ENCODE measurements at places on chromosomes 6 and 20. TPM values are rescaled to one million over a fixed set of nuclear protein-coding genes. Genes with fewer than 3 reads are reported as not detected.
A peak's percentile ranks its signal among the peaks of the same experiment; 100 is the strongest.

SLC22A1 gene
- 1.7 TPM for polyA plus RNA-seq

DNA sequence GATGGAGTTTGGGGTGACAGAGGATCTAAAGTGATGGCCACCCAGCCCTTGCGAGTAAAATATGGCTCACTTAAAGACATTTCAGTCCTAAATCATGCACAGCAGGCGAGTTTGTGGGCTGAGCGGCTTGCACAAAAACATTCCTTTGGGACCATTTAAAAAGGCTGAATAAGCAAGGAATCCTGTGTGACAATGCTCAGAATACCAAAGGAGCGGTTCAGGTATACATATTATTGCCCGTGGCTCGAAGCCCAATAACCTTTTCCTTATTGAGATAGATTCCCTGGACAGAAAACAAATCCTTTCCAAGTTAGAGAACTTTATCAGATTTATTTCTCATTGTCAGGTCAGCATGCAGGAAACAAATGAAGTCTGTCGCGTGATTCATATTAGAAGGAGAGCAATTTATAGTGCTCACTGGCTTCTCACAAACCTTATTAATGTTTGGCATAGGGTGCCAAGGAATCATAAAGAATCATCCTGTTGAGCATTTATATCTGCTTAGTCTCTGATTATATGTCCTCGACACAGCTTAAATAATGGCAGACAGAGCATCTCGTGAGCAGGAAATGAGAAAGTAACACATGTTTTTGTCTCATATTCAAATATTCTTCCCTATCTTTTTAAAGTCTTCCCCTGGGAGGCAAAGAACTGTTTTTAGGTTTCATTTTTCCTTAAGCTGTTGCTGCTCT lies 121.3 kb downstream of the TRMT11 start:
- H3K27me3 ChIP-seq, result no peaks in the 10 kb centered on the region
- no peak overlapping the region for H3K4me3 ChIP-seq
- no peaks in the 10 kb centered on the region for H3K4me1 ChIP-seq

GRCh38 chr6:38522322-38522721 lies 117.4 kb downstream of the BTBD9 start:
- DNase-seq, result no peak
- no peak overlapping the region for H3K4me3 ChIP-seq
- no peaks in the 10 kb centered on the region for H3K27me3 ChIP-seq

DNA sequence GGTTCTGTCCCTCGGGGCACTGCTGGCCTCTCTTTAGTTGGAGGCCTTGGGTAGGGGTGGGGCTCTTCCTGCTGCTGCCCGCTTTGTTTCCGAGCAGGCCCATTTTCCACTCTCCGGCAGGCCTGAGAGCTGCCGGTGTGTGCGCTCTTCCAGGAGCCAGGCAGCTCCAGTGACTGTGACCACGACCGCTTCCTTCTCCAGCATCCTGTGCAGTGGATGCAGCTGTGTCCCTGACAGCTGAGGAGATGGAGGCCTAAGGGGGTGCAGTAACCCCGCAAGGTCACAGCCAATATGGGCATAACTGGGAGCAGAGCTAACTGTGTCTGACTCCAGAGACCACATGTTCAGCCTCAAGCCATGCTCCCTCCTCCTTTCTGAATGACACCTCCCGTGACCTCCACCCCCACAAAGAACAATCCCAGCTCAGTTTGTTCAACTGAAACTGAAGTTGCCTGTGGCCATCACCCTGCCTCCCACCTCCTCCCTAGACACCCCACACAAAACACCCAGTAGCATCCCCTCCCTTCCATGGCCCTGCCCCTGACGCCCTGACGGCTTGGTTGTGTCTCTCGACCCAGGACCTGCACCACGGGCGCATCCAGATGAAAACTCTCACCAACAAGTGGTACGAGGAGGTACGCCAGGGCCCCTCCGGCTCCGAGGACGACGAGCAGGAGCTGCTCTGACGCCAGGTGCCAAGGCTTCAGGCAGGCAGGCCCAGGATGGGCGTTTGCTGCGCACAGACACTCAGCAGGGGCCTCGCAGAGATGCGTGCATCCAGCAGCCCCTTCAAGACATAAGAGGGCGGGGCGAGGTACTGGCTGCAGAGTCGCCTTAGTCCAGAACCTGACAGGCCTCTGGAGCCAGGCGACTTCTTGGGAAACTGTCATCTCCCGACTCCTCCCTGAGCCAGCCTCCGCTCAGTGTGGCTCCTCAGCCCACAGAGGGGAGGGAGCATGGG lies 27.8 kb downstream of the SPATA2 start:
- DNase-seq, result no peak
- no peak overlapping the region for H3K4me3 ChIP-seq
- no peaks in the 10 kb centered on the region for H3K27me3 ChIP-seq
- peak overlapping the region; percentile 37 for H3K27ac ChIP-seq

GRCh38 chr6:142872376-142872775 lies 72.6 kb downstream of the HIVEP2 start:
- DNase-seq, result no peak
- H3K36me3 ChIP-seq, result peaks cover 2% of the 10 kb centered on the region

DNA sequence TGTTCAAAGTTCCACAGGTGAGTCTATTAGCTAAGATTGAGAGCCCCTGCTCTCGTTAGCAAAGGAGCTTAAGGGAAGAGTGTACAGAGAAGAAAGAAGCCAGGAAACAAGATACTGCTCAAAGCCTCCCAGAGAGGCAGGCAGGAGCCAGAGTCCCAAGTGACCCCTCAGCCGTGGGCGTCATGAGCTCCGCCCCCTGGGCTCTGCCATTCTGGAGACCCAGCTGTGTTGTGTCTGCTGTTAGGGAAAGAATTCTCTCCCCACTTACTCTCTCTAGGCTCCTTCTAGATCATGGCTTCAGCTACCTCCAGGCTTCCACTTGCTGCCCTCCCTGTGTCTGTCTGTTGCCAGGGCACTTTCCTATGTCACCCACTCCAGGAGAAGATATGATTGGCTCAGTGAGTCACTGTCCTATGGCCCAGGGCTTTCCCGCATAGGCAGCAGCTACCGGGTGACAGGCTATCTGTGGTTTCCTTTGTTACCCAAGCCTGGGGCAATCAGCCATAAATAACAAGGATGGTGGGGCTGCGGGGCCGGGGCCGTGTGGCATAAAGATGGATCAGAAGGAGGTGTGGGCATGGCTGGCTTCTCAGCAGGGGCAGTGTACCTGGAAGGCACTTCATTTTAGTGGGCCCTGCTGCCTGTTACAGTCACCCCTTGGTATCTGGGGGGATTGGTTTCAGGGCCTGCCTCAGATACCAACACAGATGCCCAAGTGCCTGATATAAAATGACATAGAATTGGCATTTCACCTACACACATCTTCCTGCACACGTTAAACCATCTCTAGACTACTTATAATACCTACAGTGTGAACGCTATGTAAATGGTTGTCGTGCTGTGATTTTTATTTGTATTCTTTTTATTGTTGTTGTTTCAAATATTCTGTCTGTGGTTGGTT lies 118.9 kb downstream of the ARMC2 start:
- H3K4me1 ChIP-seq, result peaks cover 7% of the 10 kb centered on the region
- DNase-seq, result no peak
- H3K36me3 ChIP-seq, result no peaks in the 10 kb centered on the region
- no peaks in the 10 kb centered on the region for H3K27me3 ChIP-seq
- H3K4me3 ChIP-seq, result no peak overlapping the region
- H3K27ac ChIP-seq, result no peak overlapping the region

DNA sequence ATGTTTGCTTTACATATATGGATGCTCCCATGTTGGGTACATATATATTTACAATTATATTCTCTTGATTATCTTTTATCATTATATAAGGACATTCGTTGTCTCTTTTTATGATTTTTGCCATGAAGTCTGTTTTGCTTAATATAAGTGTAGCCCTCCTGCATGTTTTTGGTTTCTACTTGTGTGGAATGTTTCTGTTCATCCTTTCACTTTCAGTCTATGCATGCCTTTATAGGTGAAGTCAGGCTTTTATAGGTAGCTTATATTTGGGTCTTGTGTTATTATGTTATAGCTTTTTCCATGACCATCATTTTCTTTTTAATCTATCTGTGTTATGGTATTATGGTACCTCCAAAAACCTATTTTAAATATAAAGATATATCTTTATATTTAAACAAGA lies 612.5 kb upstream of the HS3ST5 start:
- no peak overlapping the region for H3K4me3 ChIP-seq
- no peak overlapping the region for H3K27ac ChIP-seq
- no peak for DNase-seq
- H3K27me3 ChIP-seq, result no peaks in the 10 kb centered on the region
- H3K36me3 ChIP-seq, result no peaks in the 10 kb centered on the region
- H3K4me1 ChIP-seq, result no peaks in the 10 kb centered on the region

RNF39 gene
- 2.0 TPM for polyA plus RNA-seq

GRCh38 chr6:36893976-36894932 lies 8.5 kb downstream of the C6orf89 start:
- H3K27ac ChIP-seq, result no peak overlapping the region
- H3K4me1 ChIP-seq, result peaks cover 14% of the 10 kb centered on the region
- DNase-seq, result no peak
- H3K36me3 ChIP-seq, result peaks cover 35% of the 10 kb centered on the region
- H3K27me3 ChIP-seq, result no peaks in the 10 kb centered on the region
- no peak overlapping the region for H3K4me3 ChIP-seq

ARMH2 gene
- 0.21 TPM for polyA plus RNA-seq

- DNase-seq, result no peak
- H3K36me3 ChIP-seq, result peaks cover 4% of the 10 kb centered on the region
- H3K4me1 ChIP-seq, result peaks cover 8% of the 10 kb centered on the region
Observed at GRCh38 chr20:23085436-23086055, 578 bp downstream of the CD93 start.

- no peak overlapping the region for H3K4me3 ChIP-seq
- no peaks in the 10 kb centered on the region for H3K36me3 ChIP-seq
- no peak overlapping the region for H3K27ac ChIP-seq
- no peak for DNase-seq
- H3K4me1 ChIP-seq, result no peaks in the 10 kb centered on the region
Observed at GRCh38 chr6:126181173-126181741, 158.7 kb upstream of the CENPW start.

DNA sequence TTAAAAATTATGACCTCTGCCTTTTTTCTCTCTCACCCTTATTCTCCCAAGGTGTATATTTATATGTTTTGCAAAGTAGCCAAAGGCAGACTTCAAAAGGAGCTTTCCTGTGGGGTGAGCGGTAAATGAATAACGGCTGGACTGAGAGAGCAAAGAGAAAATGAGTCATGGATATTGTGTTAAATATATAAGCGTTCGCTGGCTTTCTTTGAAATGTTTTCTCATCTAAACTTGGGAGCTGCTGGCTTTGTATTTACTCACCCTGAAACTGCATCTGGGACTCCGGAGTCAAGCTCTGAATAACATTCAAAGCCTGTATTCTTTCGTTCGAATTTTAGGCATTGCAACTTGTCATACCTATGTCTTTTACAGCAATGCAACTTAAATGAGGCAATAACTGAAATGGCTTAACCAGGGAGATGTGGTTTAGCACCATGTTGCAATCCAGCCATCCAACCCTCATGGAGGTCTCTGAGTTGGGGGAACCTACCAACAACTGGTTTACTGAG lies 32.0 kb downstream of the ATXN1 start:
- no peak overlapping the region for H3K4me3 ChIP-seq
- H3K36me3 ChIP-seq, result no peaks in the 10 kb centered on the region
- no peak for DNase-seq
- H3K27ac ChIP-seq, result no peak overlapping the region

- H3K36me3 ChIP-seq, result no peaks in the 10 kb centered on the region
- H3K27me3 ChIP-seq, result no peaks in the 10 kb centered on the region
- H3K4me1 ChIP-seq, result no peaks in the 10 kb centered on the region
- no peak for DNase-seq
- no peak overlapping the region for H3K27ac ChIP-seq
Observed at GRCh38 chr20:14444106-14444505, 106.7 kb upstream of the FLRT3 start.

DNA sequence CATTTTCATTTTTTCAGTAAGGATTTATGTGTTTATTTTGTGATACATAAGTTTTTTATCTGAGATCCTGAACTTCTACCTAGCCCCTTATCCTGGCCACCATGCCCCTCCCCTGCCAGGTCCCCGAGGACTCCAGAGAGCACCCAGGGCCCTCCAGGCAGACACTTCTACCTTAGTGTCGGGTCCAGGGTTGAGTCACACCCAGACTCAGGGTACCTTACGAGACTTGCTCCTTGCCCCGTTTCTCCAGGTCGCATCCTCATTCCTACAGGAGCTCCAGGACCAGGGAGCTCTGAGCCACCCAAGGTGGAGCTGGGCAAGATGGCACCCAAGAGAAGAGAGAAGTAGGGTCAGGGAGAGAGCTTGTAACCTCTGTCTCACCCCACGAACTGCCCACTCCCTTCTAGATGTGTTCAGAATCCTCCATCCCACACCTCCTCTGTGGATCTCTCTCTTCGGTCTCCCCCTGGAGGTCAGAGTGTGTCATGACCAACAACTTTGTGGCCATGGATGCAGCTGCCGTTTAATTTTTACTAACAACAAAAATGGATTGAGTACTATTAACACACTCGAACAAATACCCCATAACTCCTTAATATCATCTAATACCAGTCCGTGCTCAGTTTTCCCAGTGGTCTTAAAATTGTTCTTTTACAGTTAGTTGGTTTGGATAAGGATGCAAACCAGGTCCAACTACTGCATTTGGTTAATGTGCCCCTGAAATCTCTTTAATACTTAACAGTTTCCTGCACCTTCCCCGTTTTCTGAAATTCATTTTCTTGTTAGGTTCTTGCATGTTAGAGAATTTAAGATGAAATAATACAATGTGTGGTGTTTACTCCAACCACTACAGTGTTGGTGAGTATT lies 130.6 kb upstream of the INSM1 start:
- H3K27me3 ChIP-seq, result no peaks in the 10 kb centered on the region
- no peaks in the 10 kb centered on the region for H3K36me3 ChIP-seq
- peak; percentile 11 for DNase-seq
- no peaks in the 10 kb centered on the region for H3K4me1 ChIP-seq
- H3K4me3 ChIP-seq, result no peak overlapping the region
- no peak overlapping the region for H3K27ac ChIP-seq

IL17F gene
- polyA plus RNA-seq, result 0.96 TPM

DNA sequence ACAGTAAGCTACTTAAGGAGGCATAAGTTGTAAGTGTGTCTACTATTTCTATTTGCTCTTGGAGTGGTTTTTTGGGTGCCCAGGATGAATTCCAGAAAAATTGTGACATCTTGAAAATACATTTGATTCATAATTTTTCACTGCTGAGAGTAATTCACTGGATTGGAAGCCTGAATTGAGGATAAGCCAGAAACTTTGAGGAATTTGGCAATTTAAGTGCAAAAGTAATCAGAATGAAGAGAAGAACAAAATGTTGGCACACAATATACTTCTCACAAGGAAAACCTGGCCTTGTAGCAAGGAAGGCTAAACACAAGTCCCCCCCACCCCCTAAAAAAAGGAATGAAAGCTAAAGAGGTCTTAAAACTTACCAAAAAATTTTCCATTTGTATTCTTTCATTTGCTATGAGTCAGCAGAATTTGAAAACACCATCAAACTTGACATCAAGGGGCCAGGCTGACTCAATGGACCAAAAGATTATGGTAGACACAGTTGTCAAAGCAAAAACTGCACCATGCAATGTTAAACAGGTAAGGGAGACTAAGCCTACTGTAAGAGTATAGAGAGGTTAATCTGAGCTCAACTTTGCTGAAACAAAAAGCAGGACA lies 840.0 kb downstream of the FRK start:
- no peak overlapping the region for H3K4me3 ChIP-seq
- H3K27ac ChIP-seq, result no peak overlapping the region
- no peaks in the 10 kb centered on the region for H3K4me1 ChIP-seq
- H3K27me3 ChIP-seq, result no peaks in the 10 kb centered on the region
- no peaks in the 10 kb centered on the region for H3K36me3 ChIP-seq
- DNase-seq, result no peak
